Stimulated activated naive CD8-positive, alpha-beta T cell treated with anti-CD3 and anti-CD28 coated beads, Interleukin-15, amount 100 ng/mL, for 72 hours (primary cell): ENCODE measurements at places on chromosomes 12 and 14.

- DNase-seq = peak; percentile 36
Observed at GRCh38 chr14:97179573-97179972, 382.4 kb downstream of the VRK1 start.

DNA sequence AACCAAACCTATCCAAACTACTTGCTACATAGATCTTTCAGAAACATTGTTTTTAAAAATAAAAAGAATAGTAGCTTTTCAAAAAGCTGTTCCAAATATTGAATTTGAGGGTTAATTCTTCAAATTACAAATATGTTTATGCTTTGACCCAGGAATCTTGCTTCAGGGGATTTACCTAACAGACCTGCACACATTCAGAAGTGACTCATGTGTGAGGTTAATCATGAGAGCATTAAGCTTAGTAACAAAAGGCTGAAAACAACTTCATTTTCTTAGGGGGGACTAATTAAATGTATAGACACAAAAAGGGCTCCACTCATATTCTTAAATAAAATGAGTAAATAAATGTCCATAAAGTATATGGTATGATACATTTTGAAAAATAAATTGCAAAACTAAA is 672.4 kb upstream of the FLRT2 start:
- DNase-seq = no peak

GRCh38 chr12:122803937-122804336 is 29.6 kb downstream of the CCDC62 start:
- DNase-seq = no peak

DNA sequence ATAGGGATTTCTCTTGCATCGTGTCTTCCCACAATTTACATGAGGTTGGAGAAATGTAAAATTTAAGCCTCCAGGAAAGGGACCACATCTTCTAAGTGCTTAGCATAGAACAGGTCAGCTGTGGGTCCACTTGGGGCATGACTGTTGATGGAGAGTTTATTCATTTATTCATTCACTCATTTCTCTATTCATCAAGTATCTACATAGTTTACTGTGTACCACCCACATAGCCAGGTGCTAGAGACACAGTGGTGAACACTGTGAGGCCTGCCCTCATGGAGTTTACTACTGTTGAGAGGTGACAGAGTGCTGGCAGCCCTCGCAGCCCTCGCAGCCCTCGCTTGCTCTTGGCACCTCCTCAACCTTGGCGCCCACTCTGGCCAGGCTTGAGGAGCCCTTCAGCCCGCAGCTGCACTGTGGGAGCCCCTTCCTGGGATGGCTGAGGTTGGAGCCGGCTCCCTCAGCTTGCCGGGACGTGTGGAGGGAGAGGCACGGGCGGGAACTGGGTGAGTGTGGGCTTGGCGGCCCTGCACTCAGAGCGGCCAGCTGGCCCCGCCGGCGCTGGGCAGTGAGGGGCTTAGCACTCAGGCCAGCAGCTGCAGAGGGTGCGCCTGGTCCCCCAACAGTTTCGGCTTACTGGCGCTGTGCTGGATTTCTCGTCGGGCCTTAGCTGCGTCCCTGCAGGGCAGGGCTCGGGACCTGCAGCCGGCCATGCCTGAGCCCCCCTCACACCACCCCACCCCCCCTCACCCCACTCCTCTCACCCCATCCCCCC is 1.7 kb upstream of the JPH4 start:
- no peak for DNase-seq

DNA sequence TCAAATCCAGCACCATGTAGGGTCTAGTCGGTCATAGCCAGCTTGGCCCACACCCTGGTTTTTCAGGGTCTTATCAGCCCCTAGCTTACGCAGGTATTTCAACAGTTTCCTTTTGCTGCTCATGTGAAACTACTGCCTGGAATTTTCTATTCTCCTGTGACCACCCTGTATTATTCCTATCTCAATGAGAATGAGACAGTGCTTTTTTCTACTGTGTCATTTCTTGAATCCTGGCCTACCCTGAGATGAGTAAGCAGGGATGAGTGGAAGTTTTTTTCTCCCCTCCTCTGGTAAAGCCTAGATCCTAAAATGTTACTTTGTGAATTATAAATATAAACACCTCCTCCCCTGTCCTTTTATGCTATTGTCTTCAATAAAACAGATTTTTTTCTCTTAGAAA is 62.7 kb upstream of the ARID2 start:
- DNase-seq = no peak

- DNase-seq = no peak
Observed at GRCh38 chr14:84969501-84969900, 560.4 kb upstream of the FLRT2 start.

GRCh38 chr14:68244262-68244980 is 424.8 kb downstream of the RAD51B start:
- no peak for DNase-seq

DNA sequence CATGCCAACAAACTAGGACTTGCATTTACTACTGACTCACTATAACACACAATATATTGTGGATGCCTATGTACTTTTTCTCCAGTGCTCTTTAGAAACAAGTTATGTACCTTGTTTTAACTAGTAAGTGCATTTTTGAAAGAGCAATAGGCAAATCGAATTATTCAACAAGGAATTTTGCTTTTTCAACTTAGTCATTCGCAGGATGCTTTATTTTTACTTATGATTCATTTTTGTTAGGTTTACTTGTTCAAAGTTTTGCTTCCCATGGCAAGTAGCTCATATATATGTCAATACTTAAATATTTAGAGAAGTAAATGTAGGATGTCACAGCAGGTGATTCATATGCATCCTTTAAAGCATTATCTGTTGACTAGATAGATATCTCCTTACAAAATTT is 149.8 kb downstream of the PELI2 start:
- no peak for DNase-seq

- no peak for DNase-seq
Observed at GRCh38 chr12:68381476-68382219, 49.5 kb upstream of the MDM1 start.

- DNase-seq = no peak
Observed at GRCh38 chr12:106953352-106954250, 2.1 kb upstream of the TMEM263 start.

GRCh38 chr12:63406781-63407180 is 255.8 kb upstream of the AVPR1A start:
- DNase-seq = no peak
